ENCODE measurements at places on chromosomes 16 and 17.

GRCh38 chr17:3879186-3879585 is 13.7 kb downstream of the CAMKK1 start:
- DNase-seq = peak; percentile 86

- DNase-seq = no peak
Observed at GRCh38 chr16:68287276-68288251, 23.2 kb downstream of the SLC7A6OS start.

DNA sequence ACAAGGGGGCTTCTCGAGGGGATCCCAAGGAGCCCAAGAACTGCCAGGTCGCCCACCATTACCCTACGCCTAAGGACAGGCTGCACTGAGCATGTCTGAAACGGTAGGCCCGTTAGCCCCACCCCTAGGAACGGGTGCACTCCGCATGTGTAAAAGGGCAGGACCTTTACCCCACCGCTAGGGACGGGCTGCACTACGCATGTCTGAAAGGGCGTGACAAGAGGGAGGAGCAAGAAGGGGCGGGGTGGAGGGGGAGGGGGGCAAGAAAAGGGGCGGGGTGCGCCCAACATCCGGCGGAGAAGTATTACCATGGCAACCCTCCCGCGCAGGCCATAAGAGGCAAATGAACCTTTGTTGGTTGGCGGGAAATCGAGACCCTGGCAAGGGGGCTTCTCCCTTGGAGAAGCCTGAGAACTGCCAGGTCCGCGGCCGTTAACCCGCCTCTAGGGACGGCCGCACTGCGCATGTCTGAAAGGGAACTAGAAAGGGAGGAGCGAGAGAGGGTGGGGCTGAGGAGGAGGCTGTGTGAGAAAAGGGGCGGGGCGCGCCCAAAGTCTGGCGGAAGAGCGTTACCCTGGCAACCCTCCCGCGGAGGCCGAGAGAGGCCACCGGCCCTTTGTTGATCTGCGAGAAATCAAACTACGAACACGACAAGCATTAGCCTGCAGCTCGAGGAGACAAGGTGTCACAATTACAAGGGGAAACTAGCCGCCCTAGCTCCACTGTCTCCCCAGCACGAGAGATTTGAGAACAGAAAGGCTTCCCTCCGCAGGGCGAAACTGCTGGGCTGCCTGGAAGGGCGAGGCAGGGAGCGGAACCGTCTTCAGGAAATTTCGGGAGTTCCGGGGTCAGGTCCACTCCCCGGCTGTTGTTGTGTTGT is 2046.8 kb downstream of the TP53TG3F start:
- DNase-seq = no peak

DNA sequence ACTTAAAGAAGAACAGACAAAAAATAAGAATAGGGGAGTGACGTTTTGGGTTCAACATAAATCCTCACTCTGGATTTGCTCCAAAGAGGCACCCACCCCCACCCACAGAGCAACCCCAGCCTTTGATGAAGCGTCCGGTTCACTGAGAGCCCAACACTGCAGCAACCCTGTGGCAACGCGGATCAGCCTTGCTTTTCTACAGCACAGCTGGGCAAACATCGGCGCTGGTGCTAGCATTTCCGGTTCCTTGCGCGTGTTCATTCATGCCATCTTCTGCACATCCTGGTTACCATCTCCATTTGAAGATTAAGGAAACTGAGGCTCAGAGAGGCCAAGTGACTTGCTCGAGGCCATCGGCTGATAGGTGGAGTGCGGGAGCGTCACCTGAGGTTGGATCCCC is 8.7 kb upstream of the GINS2 start:
- no peak for DNase-seq

GRCh38 chr16:67187175-67187890 is 2.6 kb downstream of the EXOC3L1 start:
- DNase-seq = no peak

DNA sequence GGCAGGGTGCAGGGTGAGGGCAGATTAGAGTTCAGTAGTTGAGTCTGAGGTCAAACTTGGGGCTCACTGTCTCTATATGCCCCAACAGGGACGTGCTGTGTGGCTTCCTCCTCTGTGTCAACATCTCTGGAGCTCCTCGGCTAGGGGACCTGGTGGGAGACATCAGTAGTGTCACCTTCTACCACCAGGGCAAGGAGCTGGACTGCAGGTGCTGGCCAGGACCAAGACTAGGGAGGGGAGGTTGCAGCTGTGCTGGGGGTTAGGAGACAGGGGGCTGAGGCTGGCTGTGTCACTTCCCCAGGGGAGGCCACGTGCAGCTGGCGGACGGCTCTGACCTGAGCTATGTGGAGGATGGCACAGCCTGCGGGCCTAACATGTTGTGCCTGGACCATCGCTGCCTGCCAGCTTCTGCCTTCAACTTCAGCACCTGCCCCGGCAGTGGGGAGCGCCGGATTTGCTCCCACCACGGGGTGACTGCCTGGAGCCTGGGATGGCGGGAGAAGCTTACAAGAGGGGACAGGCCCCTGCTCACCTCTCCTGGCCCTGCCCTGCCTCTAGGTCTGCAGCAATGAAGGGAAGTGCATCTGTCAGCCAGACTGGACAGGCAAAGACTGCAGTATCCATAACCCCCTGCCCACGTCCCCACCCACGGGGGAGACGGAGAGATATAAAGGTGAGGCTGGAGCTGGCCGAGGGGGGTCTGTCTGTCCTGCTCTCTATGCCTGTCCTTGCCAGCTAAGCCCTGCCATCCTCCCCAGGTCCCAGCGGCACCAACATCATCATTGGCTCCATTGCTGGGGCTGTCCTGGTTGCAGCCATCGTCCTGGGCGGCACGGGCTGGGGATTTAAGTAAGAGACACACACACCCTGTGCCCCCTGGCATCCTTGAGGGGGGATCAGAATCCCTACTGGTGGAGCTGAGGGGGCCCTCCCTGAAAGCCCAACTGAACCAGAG is 18.9 kb downstream of the ADAM11 start:
- no peak for DNase-seq

DNA sequence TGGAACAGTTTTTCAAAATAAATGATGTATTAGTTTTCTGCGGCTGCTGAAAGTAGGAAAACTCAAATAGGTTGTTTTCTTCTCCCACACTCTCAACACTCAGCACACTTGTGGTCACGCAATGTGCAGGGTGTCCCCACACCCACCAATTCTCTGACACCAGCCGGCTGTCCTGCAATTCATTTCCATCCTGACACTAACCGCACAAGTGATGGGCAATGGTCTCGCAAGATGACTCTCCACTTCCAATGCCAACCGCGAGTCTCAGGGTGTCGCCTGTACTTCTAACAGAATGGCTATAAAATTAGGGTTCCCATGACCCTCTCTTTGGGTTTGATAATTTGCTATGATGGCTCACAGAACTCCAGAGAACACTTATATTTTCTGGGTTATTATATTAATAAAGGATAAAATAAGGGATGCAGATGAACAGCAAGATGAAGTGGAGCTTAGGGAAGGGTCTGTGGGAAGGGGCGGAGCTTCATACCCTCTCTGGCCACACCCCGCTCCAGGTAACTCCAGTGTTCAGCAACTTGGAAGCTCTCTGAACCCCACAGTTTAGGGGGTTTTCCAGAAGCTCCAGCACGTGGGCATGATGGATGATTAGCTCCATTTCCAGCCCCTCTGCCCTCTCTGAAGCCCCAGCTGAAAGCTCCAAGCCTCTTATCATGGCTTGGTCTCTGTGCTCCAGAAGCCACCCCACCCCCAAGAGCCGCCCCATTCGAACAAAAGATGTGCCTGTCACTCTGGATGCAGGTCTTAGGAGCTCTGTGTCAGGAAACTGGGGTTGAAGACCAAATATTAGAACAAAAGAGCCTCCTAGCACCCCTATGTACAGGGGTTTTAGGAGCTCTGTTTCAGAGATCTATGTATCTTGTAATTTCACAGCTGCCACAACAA is 19.8 kb downstream of the TAF1C start:
- DNase-seq = no peak

GRCh38 chr16:14365200-14365851 is 264.7 kb downstream of the PARN start:
- no peak for DNase-seq

GRCh38 chr17:67088639-67089038 is 44.3 kb downstream of the CACNG1 start:
- DNase-seq = no peak

- no peak for DNase-seq
Observed at GRCh38 chr17:37045351-37045922, 96.7 kb downstream of the AATF start.

GRCh38 chr17:55722742-55723487 is at the start of gene TMEM100:
TSS of gene TMEM100 (minus strand) at chr17:55722864. CDS start at chr17:55721070, 1,794 bp downstream.
- peak; percentile 68 for DNase-seq

GRCh38 chr16:2223942-2224486 is 623 bp downstream of the E4F1 start:
- DNase-seq = no peak

Data from left hindlimb (tissue), 1 donor.